GDM1 (cell line): ENCODE measurements at places on chromosomes 4 and X.

GRCh38 chr4:170758988-170759387 lies 669.2 kb upstream of the AADAT start:
- DNase-seq = no peak

DNA sequence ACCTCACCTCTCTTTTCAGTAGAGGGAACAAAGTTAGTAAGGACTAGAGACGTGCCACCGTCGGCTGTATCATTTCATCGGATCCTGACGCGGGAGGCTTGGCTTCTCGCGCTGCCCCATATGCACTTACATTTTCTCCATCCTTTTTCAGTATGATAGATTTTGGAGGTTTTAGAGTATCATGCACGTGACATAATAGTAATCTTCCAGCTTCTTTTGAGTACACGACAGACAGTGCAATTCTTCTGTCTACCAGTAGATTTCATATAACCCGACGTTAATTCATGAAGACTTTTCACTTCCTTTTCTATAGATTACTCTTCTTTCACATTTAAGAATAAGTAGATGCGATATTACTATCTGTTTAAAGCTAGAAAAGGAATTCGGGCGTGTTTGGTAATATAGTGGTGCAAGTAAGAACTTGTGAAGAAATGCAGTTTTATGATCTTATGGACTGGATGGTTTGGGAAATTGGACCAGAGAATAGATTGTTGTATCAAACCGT lies 1.0 kb downstream of the CDS1 start:
- DNase-seq = no peak

GRCh38 chrX:42541554-42541953 lies 236.4 kb downstream of the PPP1R2C start:
- no peak for DNase-seq

GRCh38 chrX:54891573-54891972 lies 29.1 kb upstream of the TRO start:
- no peak for DNase-seq

- DNase-seq = no peak
These were observed 25.0 kb upstream of the FRMPD4 start for GRCh38 chrX:12113321-12113720.

DNA sequence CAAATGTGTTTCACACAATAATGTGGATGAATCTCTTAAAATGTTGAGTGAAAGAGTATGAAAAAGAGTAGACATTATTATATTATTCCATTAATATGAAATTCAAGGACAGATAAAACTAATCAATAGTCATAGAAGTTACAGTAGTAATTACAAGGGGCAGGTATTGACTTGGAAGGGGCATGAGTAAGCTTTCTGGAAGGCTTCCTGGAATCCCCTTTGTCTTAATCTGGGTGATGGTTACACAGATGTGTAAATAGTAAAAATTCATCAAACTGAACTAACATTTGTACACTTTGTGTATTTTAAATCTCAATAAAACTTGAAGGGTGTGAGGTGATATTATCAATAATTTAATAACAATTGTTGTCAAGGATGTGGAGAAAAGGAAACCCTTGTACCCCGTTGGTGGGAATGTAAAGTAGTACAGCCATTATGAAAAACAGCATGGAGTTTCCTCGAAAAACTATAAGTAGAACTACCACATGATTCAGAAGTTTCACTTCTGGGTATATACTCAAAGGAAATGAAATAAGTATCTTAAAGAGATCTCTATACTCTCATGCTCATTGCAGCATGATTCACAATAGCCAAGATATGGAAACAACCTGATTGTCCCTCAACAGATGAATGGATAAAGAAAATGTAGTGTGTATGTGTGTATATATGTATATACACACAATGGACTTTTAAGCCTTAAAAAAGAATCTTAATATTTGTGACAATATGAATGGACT lies 96.9 kb upstream of the MID1IP1 start:
- DNase-seq = no peak

DNA sequence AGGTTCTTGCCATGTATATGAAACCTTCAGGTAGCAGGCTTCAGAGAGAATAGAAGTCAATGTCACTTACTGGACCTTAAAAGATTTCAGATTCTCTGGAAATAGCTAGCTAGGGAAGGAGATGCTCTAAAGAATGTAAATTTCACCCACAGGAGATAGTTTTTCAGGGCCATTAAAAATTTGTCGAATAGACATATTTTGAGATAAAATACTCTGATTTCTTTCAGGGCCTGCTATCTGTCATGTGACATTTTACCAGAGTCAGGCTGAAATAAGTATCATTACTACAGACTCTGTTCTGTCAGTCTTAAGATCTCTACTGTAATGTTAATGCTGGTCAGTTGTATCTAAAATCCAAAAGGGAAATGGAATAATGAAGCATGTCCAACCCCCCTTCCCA lies 15.7 kb upstream of the IL15 start:
- no peak for DNase-seq

GRCh38 chr4:177371461-177371860 lies 61.8 kb downstream of the NEIL3 start:
- DNase-seq = no peak

DNA sequence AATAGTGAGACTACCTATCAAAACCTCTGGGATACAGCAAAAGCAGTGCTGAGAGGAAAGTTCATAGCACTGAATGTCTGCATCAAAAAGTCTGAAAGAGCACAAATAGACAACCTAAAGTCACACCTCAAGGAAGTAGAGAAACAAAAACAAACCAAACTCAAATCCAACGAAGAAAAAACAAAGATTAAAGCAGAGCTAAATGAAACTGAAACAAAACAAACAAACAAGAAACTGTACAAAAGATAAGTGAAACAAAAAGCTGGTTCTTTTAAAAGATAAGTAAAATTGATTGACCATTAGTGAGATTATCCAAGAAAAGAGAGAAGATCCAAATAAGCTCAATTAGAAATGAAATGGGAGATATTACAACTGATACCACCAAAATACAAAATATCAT lies 378.3 kb upstream of the NDST4 start:
- no peak for DNase-seq

GRCh38 chr4:73844806-73845205 lies 8.3 kb upstream of the PF4V1 start:
- DNase-seq = no peak

DNA sequence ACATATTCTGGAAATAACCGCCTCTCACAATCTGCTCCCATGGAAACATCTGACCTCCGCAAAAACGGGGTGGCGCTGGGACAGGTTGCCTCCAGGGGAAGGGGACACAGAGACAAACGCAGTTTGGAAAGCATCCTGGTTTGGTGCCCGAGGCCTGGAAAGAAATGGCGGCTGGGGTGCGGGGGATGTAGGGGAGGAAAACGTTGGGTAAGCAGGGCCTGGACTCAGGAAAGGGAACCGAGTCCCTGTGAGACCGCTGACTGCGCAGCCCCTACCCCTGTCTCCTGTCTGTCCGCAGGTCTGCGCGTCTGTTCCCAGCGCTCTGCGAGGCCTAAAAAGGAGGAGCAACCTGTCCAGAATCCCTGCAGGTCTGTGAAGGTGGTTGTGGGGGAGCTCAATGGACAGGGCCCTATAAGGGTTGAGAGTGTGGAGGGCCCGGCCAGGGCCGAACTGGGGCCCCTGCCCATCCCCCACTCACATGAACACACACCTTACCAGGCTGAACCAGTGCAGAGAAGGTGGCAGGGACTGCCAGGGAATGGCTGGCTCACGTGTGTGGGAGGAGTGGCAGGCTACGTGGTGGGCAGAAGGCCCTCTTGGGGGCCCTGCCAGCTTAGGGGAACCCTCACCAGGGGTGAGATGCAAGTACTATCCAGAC lies 672 bp downstream of the TCEAL3 start:
- DNase-seq = no peak

DNA sequence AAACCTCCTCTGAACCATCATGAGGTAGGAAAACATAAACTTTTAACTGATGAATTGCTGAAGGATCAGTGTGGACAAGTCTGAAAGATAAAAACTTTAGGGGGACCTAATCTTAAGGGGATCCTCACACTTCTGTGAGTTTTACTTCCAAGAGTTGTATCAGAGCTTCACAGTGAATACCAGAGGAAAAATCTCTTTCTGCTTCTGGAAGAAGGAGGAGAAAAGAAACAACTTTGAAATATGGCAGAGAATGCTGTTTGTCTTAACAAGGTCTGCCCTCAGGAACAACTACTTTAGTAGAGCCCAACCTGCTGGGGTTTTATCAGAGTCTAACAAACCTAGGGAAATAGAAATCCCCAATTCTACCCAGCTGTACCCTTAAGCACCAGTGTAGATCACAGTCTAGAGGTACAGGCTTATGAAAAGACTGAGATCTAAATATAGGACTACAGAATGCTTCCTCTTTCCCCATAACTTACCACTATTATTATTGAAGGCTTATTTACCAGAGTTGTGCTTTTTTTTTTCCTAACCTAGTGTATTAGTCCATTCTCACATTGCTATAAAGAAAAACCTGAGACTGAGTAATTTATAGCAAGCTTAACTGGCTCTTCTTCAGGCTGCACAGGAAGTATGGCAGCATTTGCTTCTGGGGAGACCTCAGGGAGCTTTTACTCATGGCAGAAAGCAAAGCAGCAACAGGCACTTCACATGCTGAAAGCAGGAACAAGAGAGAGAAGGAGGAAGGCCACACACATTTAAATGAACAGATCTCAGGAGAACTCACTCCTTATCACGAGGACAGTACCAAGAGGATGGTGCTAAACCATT lies 167.9 kb downstream of the CAMK2D start:
- no peak for DNase-seq

DNA sequence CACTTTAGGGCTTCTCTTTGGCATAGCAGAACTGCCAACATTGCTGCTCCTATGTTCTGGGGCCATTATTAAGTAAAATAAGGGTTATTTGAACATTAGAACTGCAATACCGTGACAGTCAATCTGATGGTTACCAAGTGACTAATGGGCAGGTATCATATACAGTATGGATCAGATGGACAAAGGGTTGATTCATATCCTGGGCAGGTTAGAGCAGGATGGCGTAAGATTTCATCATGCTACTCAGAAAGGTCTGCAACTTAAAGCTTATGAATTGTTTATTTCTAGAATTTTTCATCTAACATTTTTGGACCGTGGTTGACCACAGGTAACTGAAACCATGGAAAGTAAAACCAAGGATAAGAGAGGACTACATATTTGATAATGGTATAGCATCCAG lies 40.9 kb downstream of the BRCC3 start:
- no peak for DNase-seq

GRCh38 chr4:8162625-8163024 lies 4.0 kb upstream of the ABLIM2 start:
- no peak for DNase-seq

DNA sequence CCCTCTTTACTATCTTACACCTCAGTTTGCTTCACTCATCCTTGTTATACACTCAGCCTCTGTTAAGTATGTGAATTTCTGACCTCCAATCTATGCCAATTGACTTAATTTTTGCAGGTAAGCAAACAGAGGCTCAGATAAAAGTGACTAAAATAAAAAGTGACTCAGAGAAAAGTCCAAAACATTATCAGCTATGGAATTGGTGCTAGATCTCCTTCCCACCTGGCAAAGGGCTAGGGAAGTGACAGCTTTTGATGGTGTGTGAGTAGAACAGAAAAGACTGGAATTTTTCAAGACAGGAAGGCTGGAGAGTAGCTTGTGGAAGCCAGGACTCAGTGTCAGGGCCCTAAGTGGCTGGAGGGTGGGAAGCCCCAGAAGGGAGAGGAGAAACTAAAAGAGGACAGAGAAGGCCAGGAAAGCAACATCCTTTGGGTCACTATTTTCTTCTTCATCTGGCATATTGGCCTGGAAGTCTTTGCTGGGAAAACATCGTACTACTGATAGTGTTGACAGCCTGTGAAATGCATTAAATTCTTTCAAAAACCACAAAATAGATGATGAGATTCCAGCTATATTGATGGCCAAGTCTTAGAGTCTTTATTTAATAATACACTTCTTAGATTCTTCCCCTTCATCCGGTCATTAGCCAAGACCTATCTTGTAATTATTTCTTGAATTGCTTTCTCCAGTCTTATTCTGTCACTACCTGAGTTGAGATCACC lies 392.8 kb downstream of the RAPGEF2 start:
- no peak for DNase-seq

DNA sequence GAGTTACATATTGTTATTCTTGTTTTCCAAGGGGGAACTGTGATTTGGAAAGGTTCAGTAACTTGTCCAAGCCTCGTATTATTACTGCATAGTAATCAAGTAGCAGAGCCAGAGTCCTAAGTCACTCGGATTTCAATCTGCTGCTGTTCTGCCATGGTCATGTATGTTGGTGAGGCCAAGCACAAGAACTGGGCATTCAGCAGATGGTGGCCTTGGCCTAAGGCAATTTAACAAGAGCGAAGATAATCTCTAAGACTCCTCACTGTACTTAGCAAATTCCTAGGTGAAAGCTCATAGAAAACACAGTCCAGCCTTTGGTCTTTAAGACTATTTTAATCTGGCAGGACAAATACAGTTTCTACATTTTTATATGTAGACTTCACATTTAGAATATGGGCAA lies 64.8 kb downstream of the NDST3 start:
- DNase-seq = no peak

GRCh38 chrX:120514236-120514635 lies 45.1 kb upstream of the LAMP2 start:
- DNase-seq = no peak

GRCh38 chr4:113869743-113870375 lies 108.3 kb upstream of the CAMK2D start:
- no peak for DNase-seq
